ENCODE measurements at places on chromosomes 1 and 21.
A peak's percentile ranks its signal among the peaks of the same experiment; 100 is the strongest.

DNA sequence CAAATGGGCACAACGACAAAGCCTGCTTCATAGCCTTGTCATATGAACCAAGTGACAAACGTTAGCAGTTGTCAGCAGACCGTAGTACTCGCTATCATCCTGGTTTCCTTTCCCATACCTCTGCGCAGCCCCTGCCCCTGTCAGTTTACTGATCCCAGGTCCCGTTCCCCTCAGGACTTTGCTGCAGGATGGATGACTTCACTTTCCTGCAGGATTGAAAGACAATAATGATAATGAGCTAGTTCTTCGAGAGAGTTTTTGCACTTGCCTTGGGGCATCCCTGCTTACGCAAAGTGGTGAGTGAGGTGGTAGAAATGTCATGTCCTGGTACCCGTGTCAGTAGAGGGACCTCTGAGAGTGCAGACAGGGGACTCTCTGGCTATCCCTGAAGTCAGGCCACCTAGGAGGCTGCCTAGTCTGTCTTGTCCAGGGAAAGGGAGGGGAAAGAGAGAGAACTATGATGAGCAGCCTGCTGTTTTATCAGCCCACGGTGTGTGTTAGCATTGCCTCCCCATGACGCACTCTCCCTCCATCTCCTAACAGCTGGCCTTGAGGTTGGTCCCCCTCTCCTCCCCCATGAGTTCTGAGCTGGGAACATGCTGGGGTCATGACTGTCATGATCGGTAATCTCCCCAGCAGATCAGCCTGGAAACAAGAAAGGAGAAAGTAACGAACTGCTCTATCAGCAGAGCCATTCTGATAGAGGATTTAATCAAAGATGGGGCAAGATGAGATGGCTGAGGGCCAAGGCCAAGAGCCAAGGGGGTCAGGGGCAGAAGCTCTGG, 53.7 kb downstream of the ELK4 start:
- no peak for DNase-seq

DNA sequence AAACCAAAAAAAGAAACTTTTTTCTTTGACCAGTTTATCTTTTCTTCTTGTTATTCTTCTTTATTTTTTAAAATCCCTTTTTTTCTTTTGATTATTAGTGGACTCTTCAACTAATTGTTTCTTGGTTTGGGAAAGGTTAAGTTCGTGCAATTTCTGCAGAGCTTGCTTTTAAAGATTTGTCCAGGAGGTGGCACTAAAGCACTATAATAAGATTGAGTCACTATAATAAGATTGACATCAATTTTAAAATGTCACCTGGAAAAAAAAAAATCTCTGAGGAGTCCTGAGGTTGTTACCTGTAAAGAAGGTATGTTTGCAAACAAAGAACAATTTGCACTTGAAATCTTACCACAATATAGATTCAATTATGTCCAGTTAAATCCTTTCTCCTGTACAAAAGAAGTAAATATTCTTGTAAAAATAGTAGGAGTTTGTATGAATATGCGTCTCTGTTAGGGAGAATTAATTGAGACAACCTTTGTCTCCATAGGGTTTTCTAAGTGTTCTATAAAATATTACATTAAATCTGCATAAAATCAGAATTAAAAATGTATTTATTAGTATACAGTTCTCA, 166.7 kb downstream of the ADGRL4 start:
- DNase-seq, result peak; percentile 61

- DNase-seq, result peak; percentile 31
Measured at GRCh38 chr1:28860332-28861073, 48.5 kb downstream of the OPRD1 start.

- DNase-seq, result no peak
Measured at GRCh38 chr1:8678673-8679394, 138.6 kb downstream of the RERE start.

GRCh38 chr1:30783256-30783915, 25.8 kb upstream of the LAPTM5 start:
- no peak for DNase-seq

DNA sequence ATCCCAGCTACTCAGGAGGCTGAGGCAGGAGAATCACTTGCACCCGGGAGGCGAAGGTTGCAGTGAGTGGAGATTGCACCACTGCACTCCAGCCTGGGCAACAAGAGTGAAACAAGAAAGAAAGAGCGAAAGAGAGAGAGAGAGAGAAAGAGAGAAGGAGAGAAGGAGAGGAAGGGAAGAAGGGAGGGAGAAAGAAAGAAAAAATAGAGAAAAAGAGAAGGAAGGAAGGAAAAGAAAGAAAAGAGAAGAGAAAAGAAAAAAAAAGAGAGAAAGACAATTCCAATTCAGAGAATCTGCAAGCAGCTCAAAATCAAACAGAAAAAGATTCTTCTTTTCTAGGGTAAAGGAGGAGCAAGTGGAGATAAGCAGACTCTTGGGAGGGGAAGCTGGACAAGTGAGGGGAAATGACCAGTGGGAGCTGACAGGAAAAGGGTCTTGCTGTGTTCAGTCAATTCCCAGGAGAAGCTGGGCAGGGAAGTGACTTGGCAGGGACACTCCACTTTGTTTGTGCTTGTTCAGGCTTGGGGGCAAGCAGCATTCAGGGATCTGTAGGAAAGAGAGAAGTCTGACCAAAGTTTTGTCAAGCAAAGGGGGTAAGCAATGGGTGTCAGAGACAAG, 3.6 kb upstream of the CAPN2 start:
- no peak for DNase-seq

- DNase-seq, result no peak
Measured at GRCh38 chr21:16910435-16911165, 602.2 kb upstream of the CXADR start.

- DNase-seq, result no peak
Measured at GRCh38 chr1:5798904-5799303, 193.3 kb downstream of the NPHP4 start.

DNA sequence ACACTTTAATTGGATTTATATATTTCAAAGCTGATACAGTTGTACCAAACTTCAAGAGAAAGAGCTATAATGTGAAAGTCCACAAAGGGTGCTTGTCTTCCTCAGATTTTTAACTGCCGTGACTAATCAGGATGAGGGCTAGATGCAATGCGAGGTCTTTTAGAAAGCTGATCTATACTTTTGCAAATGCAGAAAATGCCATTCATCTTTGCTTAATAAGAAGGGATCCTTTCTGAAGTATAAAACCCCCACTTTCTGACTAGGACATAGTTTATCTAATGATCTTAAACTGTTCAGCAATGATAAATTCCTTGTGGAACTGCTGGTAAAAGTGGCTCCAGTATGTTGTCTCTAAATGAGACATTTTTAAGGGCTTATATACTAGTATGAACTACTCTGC, 102.7 kb upstream of the NGF start:
- DNase-seq, result no peak

Data from NCI-H446 (cell line).